Activated T-cell treated with anti-CD3 and anti-CD28 coated beads, Interleukin-2, amount 50 U/mL, for 24 hours (primary cell): ENCODE measurements at places on chromosomes 16 and 17.

- no peaks in the 10 kb centered on the region for H3K27me3 ChIP-seq
- DNase-seq, result peak; percentile 72
- peaks cover 79% of the 10 kb centered on the region for H3K36me3 ChIP-seq
- peak overlapping the region; percentile 91 for H3K27ac ChIP-seq
- H3K4me3 ChIP-seq, result no peak overlapping the region
Observed at GRCh38 chr17:63834431-63835166, 7.1 kb upstream of the FTSJ3 start.

GRCh38 chr16:68445458-68445857, 2.9 kb downstream of the SMPD3 start:
- H3K36me3 ChIP-seq, result no peaks in the 10 kb centered on the region
- peaks cover 53% of the 10 kb centered on the region for H3K27me3 ChIP-seq
- peaks cover 20% of the 10 kb centered on the region for H3K4me1 ChIP-seq
- no peak overlapping the region for H3K4me3 ChIP-seq

- no peak overlapping the region for H3K4me3 ChIP-seq
- no peaks in the 10 kb centered on the region for H3K27me3 ChIP-seq
- H3K4me1 ChIP-seq, result peaks cover 1% of the 10 kb centered on the region
- no peak for DNase-seq
- no peak overlapping the region for H3K27ac ChIP-seq
- H3K36me3 ChIP-seq, result no peaks in the 10 kb centered on the region
Observed at GRCh38 chr17:65324611-65325342, 187.6 kb downstream of the RGS9 start.

DNA sequence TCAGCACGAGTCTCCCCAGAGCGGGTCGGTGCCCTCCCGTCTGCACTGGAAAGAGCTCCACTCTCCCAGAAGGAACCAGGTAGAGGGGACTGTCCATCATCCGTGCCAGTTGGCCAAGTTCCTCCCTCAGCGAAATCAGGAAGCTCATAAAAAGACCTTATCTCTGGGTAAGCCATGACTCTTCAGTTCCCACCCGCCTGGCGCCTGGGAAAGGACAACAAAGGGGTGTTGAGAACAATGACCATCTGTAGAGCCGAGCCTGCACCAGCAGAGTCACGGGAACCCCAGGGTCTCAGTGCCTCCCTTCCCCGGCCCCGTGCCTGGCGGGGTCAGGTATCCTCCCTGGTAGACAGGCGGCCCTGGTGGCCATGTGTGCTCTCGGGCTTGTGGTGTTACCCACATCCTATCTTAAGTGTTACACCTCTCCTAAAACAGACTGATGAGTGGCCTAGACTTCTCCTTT, 190.7 kb downstream of the AXIN2 start:
- no peak for DNase-seq
- H3K36me3 ChIP-seq, result no peaks in the 10 kb centered on the region
- no peak overlapping the region for H3K27ac ChIP-seq
- no peak overlapping the region for H3K4me3 ChIP-seq
- peaks cover 29% of the 10 kb centered on the region for H3K27me3 ChIP-seq

- DNase-seq, result peak; percentile 79
- no peaks in the 10 kb centered on the region for H3K27me3 ChIP-seq
- peaks cover 5% of the 10 kb centered on the region for H3K4me1 ChIP-seq
- no peak overlapping the region for H3K4me3 ChIP-seq
- H3K27ac ChIP-seq, result peak overlapping the region; percentile 47
- H3K36me3 ChIP-seq, result peaks cover 95% of the 10 kb centered on the region
Observed at GRCh38 chr16:84062734-84063640, 20.4 kb upstream of the SLC38A8 start.

DNA sequence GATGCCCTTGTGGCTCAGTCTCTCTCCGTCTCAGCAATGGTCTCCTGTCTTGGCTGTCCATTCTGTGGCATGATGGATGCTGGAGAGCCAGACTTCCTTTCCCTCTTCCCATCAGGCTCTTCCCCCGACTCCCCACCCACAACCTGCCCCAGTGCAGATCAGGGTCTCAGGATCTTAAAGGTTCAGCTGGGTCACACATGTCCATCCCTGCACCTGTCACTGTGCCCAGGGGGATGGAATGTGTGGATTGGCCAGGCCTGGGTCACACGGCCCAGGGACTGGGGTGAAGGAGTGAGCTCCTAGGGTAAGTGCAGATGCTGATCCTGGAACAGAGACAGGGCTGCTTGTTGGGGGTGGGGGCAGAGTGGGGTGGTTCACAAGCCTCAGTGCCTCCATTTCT, 23.0 kb downstream of the ADGRG5 start:
- no peak for DNase-seq
- H3K27ac ChIP-seq, result no peak overlapping the region
- no peaks in the 10 kb centered on the region for H3K27me3 ChIP-seq
- H3K4me1 ChIP-seq, result peaks cover 5% of the 10 kb centered on the region

DNA sequence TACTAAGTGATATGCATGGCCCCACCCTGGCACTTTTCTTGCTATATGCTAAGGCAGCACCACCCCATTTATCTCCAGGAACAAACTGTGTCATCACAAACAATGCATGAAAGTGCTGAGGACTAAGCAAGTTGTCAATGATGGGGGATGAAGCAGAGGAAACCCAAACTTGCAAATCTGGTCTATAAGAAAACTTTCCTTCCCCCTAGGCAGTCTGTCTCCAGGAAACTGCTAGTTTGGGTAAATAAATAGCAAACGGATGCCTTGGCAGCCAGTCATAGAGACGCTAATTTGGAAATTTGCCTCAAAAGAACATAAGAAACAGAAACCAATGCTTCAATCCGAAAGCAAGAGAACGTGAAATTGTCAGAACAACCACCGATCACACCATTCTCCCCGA, 5.6 kb upstream of the HSBP1 start:
- H3K4me1 ChIP-seq, result peaks cover 7% of the 10 kb centered on the region
- peaks cover 18% of the 10 kb centered on the region for H3K27me3 ChIP-seq
- H3K27ac ChIP-seq, result no peak overlapping the region
- DNase-seq, result no peak
- no peaks in the 10 kb centered on the region for H3K36me3 ChIP-seq
- no peak overlapping the region for H3K4me3 ChIP-seq

GRCh38 chr17:33381201-33381600, 88.1 kb upstream of the ASIC2 start:
- H3K36me3 ChIP-seq, result no peaks in the 10 kb centered on the region
- DNase-seq, result no peak
- no peaks in the 10 kb centered on the region for H3K4me1 ChIP-seq
- no peak overlapping the region for H3K27ac ChIP-seq
- H3K4me3 ChIP-seq, result no peak overlapping the region

DNA sequence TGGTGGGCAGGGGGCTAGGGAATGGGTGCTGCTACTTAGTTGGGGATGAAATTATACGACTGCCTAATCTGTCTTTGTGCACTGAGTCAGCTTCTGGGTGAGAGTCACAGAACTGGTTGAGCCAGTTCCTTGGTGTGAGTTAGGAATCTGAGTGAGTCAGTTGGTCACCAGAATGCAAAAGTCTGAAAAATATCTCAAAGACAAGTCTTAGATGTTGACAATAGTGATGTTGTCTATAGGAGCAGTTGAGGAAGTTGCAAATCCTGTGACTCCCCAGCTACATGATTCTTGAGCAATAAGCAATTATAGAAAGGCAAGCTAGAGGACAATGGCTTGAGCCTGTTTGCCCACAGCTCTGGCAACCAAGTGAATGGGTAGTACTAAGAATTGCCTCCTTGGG, 399.2 kb downstream of the CNTNAP4 start:
- H3K4me1 ChIP-seq, result no peaks in the 10 kb centered on the region
- no peaks in the 10 kb centered on the region for H3K27me3 ChIP-seq
- no peak overlapping the region for H3K4me3 ChIP-seq
- no peak for DNase-seq
- H3K27ac ChIP-seq, result no peak overlapping the region

DNA sequence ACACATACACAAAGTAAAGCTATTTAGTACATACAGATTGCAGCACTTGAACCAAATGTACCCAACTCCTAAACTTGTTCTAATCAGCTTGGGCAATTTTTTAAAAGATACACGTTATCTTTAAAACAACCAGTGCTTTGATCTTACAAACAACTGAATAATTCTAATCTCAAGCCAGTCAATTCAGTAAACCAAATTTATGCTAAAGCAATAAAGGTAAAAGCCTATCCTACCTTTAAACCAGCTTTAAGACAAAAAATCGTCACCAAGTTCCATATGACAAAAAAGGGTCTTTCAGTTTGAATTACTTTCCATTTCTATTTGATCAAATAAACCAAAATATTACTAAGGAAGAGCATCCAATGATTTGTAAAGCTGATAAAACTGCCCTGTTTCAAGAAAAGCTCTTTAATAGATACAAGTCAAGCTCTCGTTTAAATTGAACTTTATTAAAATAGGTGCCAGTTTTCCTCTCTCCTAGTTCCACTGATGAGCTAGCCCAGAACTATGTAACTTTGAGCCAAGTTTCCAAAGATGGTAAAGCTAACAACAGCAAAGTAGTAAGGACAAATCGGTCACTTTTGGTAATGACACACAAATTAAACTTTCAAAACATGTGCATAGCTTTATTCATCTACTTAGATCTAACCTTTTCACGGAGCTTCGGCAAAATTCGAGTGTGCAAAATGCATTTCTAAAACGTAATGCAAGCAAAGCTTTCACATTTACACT, 10.2 kb downstream of the CRYBA1 start:
- H3K4me1 ChIP-seq, result peaks cover 52% of the 10 kb centered on the region
- no peak for DNase-seq
- no peaks in the 10 kb centered on the region for H3K27me3 ChIP-seq
- peaks cover 72% of the 10 kb centered on the region for H3K36me3 ChIP-seq
- H3K27ac ChIP-seq, result peak overlapping the region; percentile 76
